ENCODE measurements at places on chromosomes 2 and 18.

- no peak for DNase-seq
Measured at GRCh38 chr18:76752400-76752799, 70.0 kb upstream of the ZNF236 start.

GRCh38 chr2:2707206-2707991 lies 376.3 kb upstream of the MYT1L start:
- no peak for DNase-seq

DNA sequence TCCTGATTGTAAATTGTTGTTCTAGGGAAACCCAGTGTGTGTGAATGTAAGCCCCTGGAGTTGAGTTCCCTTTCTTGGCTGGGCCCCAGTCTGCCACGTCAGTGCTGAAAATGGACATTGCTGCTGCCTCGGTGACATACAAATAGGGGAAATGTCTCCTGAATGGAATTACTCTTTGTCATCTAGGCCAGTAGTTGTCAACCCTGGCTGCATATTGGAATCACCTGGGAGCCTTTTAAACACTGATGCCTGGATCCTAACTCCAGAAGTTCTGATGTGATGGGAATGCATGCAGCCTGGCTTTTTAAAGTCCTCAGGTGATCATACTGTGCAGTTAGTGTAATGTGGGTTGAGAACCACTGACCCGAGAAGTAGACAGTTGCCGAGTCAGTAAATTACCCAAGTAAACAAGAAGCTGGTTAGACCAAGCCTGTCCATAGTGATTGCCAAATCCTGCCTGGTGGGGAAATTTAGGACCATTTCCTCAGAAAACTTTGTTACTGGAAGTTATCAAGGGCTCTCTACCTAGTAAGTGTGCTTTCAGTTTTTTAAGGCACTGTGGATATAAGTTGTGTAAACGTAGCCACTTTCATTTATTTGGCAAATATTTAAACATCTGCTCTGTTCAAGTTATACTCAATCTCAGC lies 27.6 kb upstream of the IL1R1 start:
- no peak for DNase-seq

DNA sequence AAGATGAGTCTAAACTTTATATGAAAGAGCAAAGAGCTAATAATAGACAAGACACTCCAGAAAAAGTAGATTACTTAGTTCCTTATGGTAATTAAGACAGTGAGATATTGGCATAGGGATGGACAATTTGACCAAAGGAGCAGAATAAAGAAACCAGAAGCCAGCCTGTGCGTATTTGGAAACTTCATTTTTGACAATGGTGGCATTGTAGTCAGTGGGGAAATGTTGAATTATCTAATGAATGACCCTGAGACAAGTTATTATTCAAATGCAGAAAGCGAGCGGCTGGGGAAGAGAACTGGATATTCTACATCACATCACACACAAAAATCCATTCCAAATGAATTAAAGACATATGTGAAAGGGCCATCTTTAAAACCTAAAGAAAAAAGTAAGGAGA lies 144.3 kb downstream of the DTNB start:
- DNase-seq = no peak

DNA sequence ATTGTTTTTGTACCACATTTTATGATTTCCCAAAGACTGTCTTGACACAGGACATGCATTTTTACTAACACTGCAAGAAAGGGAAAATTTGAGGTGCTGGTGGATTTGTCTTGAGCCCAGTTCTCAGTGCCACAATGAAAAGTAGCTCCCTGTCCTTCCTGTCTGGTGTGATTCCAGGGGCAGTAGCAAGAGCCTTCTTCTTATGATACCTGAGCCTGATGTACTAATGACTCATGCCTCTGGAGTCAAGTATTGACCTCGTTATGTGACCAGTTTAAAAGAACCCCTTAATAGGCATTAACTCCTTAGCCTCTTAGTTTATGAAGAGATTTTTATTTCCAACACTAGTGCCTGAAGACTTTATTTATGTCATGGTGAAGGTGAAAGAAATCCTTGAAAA lies 728.6 kb downstream of the SLC4A3 start:
- no peak for DNase-seq

- DNase-seq = peak; percentile 80
Measured at GRCh38 chr18:36129300-36130038, at the start of the genes ELP2 and SLC39A6. Gene ELP2, plus strand, starts transcription at chr18:36129899. Its CDS starts 35 bp downstream, at chr18:36129934. Gene SLC39A6, minus strand, starts transcription at chr18:36129340. Its CDS starts 2,333 bp downstream, at chr18:36127007.

DNA sequence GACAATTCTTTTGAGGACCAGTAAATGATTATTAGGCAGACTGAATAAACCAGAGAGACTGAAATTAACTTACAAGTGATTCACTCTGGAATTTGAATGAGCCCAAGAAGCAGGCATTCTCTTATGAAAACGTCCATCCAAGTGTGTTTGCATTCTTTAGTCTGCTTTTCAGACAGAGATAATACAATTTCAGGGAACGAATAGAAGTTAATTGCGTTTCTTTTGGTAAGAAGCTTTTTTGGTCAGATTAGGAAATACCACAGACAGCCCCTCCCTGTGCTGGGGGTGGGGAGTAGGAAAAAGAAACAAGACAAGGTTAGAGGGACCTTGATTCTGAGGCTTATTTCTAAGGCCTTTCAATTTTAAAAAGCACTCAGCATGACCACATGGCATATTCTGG lies 874.4 kb downstream of the SUCLG1 start:
- no peak for DNase-seq

DNA sequence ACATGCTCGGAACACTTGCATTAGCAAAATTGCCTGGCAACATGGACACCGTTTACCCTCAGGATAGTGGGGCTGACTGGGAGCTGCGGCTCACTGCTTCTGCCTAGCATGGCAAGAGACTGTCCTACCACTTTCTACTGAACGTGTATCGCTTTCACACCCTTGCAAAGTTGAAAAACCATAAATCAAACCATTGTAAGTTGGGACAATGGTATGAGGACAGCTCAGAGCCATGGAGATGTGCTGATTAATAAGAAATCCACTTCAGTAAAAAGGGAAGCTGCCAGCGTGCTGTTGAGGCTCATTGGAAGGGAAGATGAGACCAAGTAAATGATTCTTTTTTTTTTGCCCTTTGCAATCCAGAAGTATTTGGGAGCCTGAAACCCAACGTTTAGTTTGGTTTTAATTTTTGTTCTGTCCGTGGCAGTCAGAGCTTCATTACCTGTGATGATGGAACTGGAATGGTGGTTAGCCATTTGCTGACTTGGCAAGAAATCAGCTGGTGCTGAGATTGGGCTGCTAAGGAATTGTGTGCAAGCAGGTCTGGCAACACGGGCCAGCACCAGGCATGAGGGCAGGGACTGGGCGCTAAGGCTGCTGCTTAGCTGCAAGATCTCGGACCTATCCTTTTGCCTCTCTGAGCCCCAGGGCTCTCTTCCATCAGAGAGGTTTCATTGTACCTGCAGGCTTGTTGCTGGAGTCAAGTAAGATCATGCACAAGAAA lies 75.5 kb upstream of the HS6ST1 start:
- DNase-seq = no peak

DNA sequence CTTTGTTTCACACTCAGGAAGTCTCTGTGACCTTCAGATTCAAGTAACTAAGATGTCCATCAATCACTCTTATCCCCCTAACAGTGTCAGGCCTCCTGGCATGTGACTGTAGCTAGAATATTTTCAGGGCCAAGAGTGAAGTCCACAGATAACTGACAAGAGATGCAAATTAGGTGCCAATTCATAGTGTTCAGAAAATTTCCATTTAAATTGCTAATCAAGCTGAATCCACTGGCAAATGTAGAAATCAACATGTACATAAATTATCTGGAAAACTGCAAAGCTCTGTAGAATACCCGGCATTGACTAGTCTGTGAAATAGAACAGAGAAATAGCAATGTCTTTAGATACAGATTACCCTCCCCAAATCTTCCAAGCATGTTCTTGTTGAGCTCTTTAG lies 38.6 kb upstream of the ARL4C start:
- no peak for DNase-seq

DNA sequence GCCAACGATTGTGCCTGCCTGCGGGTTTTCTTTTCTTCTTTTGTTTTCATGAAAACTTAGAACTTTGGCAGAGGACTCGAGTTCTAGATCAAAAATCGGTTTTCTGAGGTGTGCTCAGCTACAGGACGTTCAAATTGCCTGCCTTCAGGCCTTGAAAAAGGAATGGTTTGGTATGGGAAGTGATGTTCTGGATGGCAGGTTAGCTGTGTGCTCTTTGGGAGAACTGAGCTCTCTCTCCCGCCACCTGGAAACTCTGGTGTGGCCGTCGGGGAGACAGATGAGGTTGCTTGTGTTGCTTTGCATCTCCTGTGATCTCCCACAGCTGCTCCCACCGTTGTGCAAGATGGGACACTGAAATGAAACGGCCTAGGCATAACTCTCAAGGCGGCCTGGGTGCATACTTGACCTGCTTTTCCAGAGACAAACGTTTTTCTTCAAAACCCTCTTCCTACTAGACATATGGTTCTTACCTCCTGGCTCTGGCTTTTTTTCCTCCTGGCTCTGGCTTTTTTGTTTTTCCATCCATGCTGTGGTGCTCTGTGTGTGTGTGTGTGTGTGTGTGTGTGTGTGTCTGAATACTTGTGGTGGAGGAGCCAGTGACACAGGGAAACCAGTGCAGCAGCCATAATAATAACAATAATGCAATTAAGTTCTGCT lies 2.0 kb downstream of the FMNL2 start:
- DNase-seq = no peak

GRCh38 chr2:121128741-121129659 lies 156.0 kb downstream of the TFCP2L1 start:
- no peak for DNase-seq

GRCh38 chr2:23626701-23627230 lies 241.8 kb downstream of the KLHL29 start:
- no peak for DNase-seq

GRCh38 chr2:168278424-168278888 lies 31.1 kb upstream of the STK39 start:
- DNase-seq = peak; percentile 66

DNA sequence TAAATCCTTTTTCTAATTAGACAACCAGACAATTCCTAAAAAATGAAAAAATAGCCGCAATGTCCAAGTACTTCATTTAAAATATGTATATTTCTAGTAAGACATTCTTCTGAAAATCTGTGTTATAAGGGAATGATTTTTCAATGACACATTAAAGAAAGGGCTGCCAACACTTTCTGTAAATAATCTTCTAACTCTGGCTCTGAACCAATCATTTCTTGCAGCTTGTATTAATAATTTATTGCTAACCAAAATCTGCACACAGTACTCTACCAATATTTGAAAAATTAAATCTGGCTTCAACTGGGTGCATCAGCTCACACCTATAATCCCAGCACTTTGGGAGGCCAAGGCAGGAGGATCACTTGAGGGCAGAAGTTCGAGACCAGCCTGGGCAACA lies 8.3 kb downstream of the NFU1 start:
- no peak for DNase-seq

GRCh38 chr2:81706856-81707255 lies 1402.3 kb upstream of the LRRTM1 start:
- DNase-seq = no peak

GRCh38 chr2:54716375-54716774 lies 7.1 kb upstream of the EML6 start:
- no peak for DNase-seq

GRCh38 chr2:202754936-202755335 lies 116.6 kb downstream of the ICA1L start:
- no peak for DNase-seq

DNA sequence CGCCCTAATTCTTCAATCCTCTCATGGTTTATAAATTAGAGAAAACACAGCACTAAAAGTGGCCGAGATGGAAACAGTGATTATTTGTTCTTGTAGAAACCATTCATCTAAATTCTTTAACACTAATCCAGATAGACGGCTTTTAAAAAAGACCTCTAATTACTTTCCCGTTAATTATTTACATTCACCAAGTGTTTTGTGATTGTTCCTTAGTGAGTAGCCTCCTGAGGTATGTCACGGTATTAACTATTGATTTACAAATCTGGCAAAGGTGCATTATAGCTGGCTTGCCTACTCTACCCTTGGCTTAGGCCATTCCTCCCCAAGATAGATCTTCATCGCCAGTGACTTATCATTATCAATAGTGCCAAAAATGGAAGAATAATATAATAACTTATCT lies 436.4 kb upstream of the ST6GAL2 start:
- no peak for DNase-seq

DNA sequence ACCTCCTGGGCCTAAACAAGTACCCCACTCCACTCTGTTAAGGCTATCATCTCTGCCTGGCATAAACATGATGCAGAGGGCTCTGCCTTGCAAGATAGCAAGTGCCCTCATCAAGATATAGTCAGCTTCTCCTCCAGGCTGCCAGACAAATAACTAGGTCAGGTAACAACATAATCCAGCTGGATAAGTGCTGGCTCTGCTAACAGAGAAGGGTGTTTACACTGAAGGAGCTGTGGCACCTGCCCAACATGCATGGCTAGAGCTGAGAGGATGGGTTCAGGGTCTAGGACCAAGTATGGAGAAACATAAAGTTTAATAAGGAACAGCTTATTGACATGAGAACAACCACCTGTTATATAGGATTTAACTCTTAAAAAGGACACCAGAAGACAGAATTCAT lies 42.8 kb downstream of the DLGAP1 start:
- no peak for DNase-seq

- no peak for DNase-seq
Measured at GRCh38 chr2:160581448-160581847, 87.8 kb upstream of the RBMS1 start.

DNA sequence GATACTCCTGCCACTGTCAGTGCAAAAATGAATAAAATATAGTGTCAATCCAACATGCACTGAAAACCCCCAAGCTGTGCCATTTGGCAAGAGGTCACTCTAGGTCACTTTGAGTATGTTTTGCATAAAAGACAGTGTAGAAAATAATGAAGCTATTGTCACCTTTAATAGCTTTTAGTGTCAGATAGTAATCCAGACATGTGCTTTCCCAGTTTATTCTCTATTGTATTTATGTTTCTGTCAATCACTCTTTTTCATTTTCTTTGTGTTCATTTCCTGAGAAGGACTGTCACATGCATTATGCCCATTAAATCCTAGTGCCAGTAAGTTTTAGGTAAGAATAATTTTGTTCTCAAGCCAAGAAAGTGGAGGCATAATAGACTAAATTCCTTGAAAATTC lies 1073.9 kb upstream of the CDH2 start:
- no peak for DNase-seq

GRCh38 chr2:96876269-96877041 lies 6.6 kb upstream of the SEMA4C start:
- DNase-seq = no peak

DNA sequence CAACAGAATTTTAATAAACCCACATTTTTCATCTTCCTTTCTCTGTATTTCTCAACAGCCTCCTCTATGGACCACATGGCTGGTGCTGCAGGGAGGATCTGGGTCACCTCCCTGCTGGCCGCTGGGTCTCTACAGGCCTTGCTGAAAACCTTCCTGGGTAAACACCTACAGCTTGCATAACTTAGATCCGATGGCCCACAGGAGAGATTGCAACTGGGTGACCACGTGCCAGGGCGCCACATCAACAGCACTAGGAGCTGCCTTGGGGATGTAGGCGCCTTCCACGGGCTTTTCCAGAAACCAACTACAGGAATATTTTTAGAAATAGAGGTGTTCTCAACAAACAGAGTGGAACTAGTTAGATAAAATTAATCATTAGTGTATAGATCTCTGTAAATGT lies 19.4 kb downstream of the TMEM18 start:
- DNase-seq = no peak

DNA sequence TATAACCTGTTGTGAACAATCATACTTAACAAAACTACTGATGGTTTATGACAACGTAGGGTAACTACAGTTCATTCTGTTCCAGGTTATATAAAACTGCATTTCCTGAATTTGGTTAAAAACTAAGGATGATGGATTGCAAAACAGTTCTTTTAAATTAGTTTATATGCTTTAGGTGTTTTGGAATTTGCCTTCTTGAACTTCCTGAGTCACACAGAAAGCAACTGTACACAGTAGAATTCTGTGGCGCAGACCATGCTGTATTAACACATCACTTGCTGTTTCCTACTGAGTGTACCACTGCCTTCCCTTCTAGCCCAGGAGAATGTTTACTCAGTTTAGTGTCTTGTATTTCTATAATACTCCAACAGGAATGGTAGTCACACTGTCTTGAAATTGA lies 19.4 kb downstream of the ITGB1BP1 start:
- DNase-seq = no peak

All from T1000 (cell line).